Thoracic aorta endothelial cell (primary cell): ENCODE measurements at places on chromosomes 7 and 10. TPM values are rescaled to one million over a fixed set of nuclear protein-coding genes. Genes with fewer than 3 reads are reported as not detected.

WNT2 gene
- not detected in 2 replicates for total RNA-seq

ANXA8L1 gene
- total RNA-seq = not detected in 2 replicates

TES gene
- total RNA-seq = 104 and 106 TPM in 2 replicates

COL13A1 gene
- 27.6 and 73.0 TPM in 2 replicates for total RNA-seq

CYTH3 gene
- total RNA-seq = 10.1 and 11.6 TPM in 2 replicates
